ENCODE measurements at places on chromosomes 16 and 17.

GRCh38 chr17:20896153-20896649, 146.6 kb downstream of the USP22 start:
- DNase-seq = no peak

DNA sequence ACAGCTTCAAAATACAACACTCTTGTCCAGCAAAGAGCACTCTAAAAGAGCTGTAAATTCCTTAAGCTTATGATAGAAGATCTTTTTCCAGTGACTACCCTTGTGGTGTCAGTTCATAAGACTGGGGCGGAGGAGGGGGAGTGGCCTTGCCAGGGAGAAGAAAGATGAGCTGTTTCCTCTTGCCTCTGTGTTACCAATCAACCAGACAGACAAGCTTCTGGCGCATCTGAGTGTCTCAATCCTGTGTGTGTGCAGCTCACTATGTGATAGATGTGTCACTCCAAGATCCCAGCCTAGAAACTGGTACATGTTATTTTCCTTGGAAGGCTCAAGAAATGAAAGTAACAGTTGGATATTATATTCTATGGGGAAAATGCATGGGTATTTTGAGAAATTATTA, 167.4 kb upstream of the CACNG3 start:
- DNase-seq = no peak

DNA sequence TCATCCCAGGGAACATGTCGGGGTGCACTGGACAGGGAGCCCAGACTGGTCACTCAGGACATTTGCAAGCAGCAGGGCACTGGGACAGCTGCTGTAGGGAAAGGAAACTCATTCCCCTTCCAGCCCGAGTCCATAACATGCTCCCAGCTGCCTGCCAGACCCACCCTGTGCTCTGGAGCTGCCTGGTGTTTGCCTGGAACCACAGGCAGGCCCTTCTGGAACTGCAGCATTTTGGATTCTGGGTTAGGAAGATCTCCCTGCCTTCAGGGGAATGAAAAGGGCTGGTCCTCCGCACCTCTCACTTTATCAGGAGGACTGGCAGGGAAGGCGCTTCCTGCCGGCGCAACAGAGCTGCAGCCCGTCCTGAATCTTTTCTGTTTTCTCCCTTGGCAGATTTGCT, 41.2 kb downstream of the MEAK7 start:
- DNase-seq = no peak

GRCh38 chr16:27920391-27920891, 143.1 kb downstream of the GSG1L start:
- no peak for DNase-seq
